ENCODE measurements at places on chromosomes 2 and 18. TPM values are rescaled to one million over a fixed set of nuclear protein-coding genes. Genes with fewer than 3 reads are reported as not detected.

GRCh38 chr2:28225473-28226080 is 167.1 kb upstream of the FOSL2 start:
- DNase-seq, result no peak

GRCh38 chr18:74856928-74857327 is 259.3 kb downstream of the ZNF407 start:
- no peak for DNase-seq

Gene COL5A2
- total RNA-seq, result 9.3 TPM

- DNase-seq, result no peak
Observed at GRCh38 chr2:105188343-105188742, 53.2 kb upstream of the GPR45 start.

- no peak for DNase-seq
Observed at GRCh38 chr2:111534910-111535352, 349.1 kb downstream of the ANAPC1 start.

Gene DNAJC10
- 125 TPM for total RNA-seq

DNA sequence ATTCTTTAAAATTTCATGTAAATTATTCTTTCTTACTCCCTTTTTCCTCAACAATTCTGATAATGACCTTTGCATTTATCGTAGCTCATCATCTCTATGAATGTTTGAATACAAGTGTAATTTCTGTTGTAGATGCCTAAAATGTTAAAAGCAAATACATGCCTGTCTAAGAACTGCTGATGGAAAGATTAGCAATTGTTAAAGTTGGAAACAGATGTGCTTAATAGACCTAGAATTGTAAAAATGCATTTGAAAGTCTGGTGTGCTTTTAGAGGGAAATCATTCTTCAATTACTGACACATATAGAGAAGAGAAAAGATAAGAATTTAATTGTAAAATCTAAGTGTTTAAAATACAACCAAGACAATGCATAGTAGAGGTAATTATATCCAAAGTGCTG is 50.4 kb downstream of the CCDC102B start:
- DNase-seq, result no peak

GRCh38 chr2:144990661-144991060 is 470.7 kb upstream of the ZEB2 start:
- no peak for DNase-seq

DNA sequence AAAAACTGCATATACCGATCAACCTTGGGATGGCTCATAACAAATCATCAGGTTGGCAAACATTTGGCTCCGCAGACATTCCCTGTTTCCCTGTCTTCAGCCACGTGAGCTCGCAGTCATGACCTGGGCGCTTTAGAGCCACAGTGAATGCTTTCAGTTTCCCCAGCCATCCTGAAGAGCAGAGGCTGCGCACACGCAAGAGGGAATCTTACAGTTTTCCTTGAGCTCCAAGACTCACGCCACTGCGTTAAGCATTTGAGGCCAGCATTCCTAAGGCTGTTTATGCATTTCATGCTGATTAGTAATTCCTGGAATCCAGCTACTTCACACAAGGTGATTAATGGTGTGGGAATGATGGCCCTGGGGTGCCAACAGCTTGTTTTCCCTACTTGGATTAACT is 95.1 kb downstream of the MTCL1 start:
- DNase-seq, result peak; percentile 98

DNA sequence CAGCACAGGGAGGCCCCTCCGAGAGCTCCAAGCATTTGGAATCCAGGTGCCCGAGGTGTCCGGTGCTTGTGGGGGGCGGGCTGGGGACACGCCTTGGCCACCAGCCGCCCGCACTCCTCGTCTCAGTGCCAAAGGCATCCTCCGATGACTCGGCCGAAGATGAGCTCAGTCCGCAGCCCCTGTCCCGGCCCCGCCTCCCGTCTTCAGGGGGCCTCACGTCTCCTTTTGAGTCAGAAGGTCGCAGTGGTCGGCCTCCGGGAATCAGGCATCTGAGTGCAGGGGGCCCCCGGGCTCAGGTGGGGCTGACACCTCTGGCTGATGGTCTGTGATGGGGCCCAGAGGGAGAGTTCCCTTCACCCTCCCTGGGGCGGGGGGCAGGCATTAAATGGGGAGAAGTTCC is 74.8 kb downstream of the NFATC1 start:
- no peak for DNase-seq

DNA sequence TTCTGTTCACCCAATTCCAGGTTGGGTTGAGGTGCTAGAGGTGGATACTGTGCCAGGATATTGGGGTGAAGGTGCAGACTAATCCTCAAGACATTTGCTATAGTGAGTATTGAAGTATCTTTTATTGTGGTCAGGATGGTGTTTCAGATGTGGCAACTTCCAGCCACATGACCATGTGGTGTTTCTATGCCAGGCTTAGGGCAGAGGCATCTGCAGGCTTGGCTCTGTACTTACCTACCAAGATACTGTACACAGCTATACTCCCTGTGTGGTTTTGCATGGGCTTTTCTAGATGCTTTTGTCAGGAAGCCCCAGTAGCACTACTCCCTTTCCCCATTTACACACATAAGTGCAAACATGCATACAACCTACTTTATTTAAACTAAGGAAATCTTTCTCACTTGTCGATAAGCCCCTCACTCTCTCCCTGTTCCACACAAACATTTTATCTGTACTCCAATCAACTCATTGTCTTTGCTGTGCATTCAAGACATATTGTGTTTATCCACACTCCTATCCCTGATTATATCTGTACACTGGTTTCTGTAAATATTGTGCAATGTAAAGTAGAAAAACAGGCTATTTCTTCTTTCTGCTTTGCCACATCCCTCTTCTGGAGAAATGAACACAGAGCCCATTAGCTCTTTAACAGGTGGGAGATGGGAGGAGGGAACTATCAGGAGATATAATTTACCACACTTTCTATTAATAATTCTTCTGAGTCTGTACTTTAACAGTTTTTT is 12.3 kb downstream of the ARL6IP6 start:
- peak; percentile 55 for DNase-seq

Gene CFAP65
- not detected for total RNA-seq

Gene UPP2
- not detected for total RNA-seq

DNA sequence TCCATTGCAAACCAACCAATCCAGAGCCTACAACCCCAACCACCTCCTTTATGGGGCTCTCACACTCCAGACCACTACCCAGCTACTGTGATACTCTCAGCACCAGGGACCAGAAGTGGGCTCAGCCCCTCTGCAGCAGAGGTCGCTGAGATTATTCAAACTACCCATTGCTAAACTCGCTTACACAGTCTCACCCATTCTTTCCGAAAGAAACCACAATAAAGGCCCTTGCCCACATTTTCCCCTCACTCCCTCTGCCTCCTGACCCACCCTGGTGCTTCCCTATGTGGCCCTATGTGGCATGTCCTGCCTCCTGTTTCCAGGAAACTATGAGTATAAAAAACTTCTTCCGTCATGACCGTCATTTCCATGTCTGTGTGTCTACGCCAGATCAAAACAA is 10.7 kb downstream of the TEX51 start:
- no peak for DNase-seq

GRCh38 chr18:69490813-69491212 is 90.1 kb downstream of the DOK6 start:
- no peak for DNase-seq

GRCh38 chr2:135740206-135740605 is 1.4 kb upstream of the UBXN4 start:
- no peak for DNase-seq

Gene MALL
- total RNA-seq, result 33.7 TPM

- peak; percentile 8 for DNase-seq
Observed at GRCh38 chr2:212489719-212490346, 48.8 kb downstream of the ERBB4 start.

DNA sequence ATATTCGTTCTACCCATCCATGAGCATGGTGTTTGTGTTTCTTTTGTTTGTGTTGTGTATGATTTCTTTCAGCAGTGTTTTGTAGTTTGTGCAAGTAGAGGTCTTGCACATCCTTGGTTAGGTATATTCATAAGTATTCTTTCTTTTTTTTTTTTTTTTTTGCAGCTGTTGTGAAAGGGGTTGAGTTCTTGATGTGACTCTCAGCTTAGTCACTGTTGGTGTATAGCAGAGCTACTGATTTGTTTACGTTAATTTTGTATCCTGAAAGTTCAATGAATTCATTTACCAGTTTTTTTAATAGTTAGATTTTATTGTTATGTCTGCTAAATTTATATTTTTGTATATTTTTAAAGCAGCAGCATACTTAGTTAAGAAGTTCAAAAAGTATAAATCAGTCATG is 834.4 kb upstream of the NRXN1 start:
- DNase-seq, result peak; percentile 39

DNA sequence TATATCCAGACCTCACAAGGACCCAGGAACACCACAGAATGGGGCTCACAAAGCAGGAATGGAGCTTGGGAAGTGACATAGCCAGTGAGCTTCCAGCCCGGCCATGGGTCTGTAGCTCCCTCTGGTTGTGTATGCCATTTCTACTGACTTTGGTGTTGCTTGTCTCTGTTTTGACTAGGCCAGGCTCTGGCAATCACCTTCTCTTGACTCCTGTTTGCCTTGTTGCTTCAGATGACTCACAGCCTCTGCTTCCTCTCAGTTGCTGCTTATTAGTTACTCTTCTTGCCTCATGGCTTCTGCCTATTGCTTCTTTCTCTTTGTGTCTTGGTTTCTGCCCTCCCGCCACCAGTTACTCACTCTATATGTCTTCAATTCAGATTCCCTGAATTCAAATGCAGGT is 15.8 kb upstream of the IER3IP1 start:
- peak; percentile 64 for DNase-seq

DNA sequence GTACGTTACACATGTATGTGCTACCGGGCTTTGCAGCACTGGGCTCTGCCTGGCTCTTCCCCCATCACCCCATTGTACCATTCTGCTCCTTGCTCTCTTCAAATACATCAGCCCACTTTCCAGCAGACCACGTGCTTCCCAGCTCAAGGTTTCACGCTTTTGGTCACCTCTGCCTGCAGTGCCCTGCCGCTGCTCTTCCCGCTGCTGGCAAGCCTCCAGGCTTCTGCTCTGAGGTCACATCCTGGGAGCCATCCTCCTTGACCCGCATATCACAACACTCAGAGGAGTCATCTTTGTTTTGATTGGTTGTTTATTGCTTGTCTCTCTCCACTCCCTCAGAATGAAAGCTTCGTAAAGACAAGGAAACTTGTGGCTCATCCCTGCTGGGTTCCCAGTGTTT is 34.1 kb downstream of the KIF5C start:
- DNase-seq, result no peak

GRCh38 chr2:216498379-216499352 is at the start of gene RPL37A:
TSS of gene RPL37A (plus strand) at chr2:216498844. CDS start at chr2:216498875, 31 bp downstream.
- peak; percentile 93 for DNase-seq

GRCh38 chr2:54613794-54614257 is 109.6 kb upstream of the EML6 start:
- peak; percentile 88 for DNase-seq

DNA sequence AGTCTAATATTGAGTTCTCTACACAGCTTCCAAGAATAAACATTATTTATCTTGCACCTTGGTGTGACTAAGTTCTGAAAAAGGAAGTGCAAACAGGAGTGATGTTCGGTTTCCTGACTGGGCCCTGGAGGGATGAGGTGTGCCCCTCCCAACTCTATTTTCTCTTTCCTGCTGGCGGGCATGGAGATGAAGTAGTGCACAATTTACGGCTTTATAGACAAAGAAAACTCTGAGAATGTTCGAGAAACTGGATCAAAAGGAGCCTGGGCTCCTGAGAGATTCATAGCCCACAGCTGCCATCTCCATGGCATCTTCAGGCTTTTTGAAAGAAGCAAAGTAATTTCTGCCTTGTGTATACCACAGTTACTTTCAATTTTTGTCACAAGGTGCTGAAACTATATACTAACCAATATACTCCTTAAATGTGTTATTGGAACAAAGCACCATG is 22.3 kb downstream of the LRATD1 start:
- DNase-seq, result no peak

DNA sequence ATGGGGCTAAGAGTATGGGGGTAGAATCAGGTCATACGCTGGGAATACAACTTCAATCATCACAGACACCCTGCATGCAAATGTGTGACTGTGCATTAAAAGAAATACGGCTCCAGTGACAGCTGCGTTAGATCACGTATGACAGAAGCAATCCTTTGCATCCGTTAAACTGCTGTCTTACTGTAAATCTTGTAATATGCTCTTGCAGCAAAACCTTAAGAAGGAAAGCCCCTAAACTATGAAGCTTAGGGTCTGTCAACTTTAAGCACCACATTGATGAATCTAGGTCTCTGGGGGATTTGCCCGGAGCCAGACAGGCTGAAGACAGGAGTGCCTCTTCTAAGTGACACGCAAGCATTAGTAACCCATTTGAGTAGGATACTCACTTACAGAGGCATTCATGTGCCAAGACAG is 84.7 kb upstream of the EML6 start:
- no peak for DNase-seq

Gene SS18
- total RNA-seq, result 134 TPM

DNA sequence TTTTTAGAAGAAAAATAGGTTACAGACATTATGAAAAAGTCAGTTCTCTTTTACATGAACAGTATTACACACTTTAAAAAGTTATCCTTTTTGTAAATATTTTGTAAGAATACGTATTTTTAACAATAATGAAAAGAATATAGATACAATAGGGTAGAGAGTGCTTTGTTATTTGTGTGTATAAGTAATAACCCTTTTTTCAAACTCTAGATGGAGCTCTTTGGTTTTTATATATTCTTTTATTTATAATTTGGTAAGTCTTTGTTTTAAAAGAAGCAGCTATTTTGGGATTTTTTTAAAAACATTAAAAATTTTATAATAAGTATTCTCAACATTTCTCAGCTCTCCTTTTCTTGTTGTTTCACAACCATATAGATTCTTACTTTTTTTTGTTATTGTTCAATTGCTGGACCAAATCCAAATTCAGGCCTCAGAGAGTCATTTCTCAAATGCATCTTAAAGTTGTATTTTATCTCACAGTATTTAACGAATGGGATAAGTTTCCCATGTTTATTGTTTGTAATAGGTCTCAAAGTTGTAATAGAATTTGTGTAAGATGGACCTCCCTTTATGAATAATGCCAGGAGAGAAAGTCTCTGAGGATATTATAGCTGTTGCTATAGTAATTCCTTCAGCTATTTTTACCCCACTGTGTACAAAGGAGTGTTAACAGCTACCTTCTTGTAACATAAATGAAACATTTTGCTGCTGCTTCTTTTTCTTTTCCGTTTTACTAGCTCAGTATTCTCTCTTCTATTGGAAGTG is 46.4 kb downstream of the ACYP2 start:
- DNase-seq, result no peak

Gene FTCDNL1
- total RNA-seq, result 1.0 TPM

DNA sequence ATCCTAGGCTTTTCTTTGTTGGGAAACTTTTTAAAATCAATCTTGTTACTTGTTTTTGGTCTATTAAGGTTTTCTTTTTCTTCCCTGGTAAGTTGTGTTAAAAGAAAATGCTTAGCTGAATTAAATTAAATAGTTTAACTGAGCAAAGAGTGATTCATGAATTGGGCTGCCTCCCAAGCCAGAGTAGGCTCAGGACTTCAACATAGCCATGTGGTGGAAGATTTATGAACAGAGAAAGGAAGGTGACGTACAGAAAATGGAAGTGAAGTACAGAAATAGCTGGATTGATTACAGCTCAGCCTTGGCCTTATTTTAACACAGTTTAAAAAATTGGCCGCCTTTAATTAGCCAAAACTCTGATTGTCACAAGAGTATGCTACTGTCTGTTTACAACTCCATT is 27.9 kb upstream of the GALNT5 start:
- DNase-seq, result peak; percentile 33

GRCh38 chr2:196486146-196486545 is 153.4 kb upstream of the CCDC150 start:
- no peak for DNase-seq
